D341Med (cell line): ENCODE measurements at places on chromosomes 12 and 14.
A peak's percentile ranks its signal among the peaks of the same experiment; 100 is the strongest.

DNA sequence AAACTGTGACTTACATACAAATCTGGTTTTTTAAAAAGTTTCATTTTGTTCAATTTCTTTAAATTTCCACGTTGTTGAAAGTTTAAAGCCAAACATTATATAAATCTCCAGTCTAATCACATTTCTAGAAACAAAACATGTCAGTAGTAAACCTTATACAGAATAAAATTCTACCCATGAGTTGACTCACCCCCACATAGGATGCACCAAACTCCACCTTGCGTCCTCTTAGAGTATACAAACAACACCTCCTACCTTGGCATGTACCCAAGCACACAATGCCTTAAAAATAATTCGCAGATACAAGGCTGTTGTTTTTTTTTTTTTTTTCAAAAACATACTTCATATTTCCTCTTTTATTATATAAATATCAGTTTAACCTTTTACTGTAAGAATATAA lies 3.3 kb downstream of the FBXL14 start:
- DNase-seq = no peak

GRCh38 chr14:60184905-60185555 lies 19.8 kb upstream of the DHRS7 start:
- DNase-seq = no peak

GRCh38 chr14:35349496-35350365 lies 54.8 kb downstream of the NFKBIA start:
- peak; percentile 13 for DNase-seq

- DNase-seq = no peak
Observed at GRCh38 chr12:131994589-131994988, 44.8 kb downstream of the EP400 start.

- no peak for DNase-seq
Observed at GRCh38 chr12:42828836-42829235, 239.3 kb upstream of the PRICKLE1 start.

- DNase-seq = no peak
Observed at GRCh38 chr12:70507442-70507841, 129.8 kb downstream of the PTPRB start.

DNA sequence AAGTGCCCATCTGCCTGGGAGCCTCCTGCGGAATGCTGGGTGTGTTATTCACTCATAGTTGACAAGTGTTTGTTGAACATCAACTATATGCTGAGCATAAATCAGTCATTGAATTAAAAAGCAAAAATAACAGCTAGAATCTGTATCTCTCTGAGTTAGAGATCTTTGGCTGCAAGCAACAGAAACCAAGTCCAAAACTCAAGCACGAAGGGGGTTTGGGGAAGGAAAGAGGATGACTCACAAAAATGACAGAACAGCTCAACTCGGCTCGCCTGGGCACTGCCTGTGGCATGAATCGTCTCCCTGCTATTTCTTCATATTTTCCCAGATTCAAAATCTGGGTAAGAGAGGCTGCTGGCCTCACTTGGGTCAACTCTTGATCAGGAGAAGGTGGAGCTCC lies 72.6 kb upstream of the NCOR2 start:
- no peak for DNase-seq

DNA sequence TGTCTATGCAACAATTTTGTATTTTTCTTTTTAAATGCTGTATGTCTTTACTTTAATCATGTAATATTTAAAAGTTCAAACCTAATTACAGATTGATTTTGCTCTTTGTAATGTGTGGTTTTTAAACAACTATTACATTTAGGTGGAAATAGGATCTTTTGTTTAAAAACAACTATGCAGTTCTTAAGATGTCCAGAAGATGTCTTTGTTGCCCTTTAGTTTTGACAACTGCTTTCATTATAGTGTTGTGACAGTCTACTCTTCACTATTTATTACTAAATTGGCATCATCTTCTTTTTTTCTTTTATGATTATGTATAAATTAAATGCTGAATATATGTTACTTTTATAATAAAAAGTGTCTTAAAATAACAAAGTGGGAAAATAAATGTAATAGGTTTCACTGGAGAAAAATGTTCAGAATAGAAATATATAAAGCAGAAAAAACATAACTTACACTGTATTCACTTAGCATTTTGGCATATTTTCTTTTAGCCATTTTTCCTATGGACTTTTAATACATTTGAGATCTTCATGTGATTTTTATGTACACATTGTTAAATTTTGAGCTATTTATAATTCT lies 27.1 kb upstream of the PCNX4 start:
- DNase-seq = peak; percentile 22

- peak; percentile 83 for DNase-seq
Observed at GRCh38 chr14:76920331-76921087, 94.3 kb downstream of the LRRC74A start.

- DNase-seq = peak; percentile 47
Observed at GRCh38 chr14:55412676-55413075, 1.0 kb upstream of the ATG14 start.

- DNase-seq = no peak
Observed at GRCh38 chr12:117481470-117481869, 120.0 kb upstream of the NOS1 start.

DNA sequence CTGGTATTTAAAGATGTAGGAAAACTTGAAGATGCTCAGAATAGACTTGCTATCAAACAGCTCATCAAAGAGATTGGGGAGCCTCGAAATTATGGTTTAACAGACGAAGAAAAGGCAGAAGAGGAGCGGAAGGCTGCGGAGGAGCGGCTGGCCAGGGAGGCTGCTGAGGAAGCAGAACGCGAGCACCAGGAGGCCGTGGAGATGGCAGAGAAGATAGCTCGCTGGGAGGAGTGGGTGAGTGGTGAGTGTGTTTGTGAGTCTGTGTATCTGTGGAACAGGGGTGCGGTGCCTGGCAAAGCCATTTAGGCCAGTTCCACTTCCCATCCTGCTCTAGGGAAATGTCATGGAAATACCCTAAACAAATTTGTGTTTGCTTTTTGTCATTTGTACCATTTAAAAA lies 19.2 kb upstream of the PAPOLA start:
- no peak for DNase-seq

DNA sequence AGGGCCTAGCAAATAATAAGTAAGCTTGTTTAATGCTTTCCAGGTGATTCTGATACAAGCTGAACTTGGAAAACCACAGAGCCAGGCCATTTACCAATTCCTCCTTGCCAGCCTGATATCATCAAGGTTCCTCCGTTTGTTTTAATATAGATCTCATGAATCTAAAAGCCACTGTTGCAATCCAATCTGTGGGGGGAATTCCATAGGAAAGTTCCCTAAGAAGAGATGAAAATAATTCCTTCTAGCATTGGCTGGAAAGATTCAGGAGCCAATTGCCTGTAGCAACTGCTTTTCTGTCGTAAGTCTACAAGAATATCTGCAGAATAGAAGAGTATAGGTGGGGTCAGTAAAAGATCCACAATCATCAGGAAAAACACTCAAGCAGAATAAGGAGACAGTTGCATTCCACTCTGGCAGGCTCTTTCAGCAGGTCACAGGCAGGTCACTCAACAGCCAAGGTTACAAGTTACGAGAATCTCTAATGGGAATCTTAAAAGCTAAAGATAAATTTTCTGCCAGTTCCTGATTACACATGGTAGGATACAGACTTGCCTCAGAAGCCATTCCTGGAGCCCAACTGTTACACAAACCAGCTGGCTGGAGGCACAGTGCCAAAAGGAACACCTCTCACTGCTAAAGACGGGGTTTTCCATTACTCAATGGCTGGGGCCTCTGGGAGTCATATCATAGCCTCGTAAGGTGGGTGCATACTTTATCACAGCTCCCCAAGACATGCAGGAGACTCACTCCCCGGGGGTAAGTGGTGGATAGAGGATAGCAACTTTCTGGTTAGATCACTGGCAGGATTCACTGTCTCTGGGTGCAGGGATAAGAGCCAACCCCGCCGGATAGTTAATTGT lies 43.6 kb downstream of the FGD6 start:
- no peak for DNase-seq
